ENCODE measurements at places on chromosomes 1 and 21.

DNA sequence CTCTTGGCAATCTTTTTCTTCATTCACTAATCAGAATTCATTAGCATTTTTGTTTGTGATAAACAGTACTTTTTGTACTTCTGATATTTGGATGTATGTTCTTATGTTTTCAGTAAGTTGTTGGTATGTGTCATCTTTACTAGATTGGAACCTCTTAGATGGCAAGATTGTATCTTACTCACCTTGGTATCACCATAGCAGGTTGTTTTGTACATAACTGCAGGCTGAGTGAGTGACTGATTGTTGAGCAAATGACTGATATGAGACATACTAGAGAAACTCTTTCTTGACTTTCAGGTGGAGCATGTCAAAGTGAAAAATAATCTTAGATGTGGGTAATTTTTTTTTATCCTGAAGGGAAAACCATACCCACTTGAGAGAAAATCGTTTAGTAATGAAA lies 173.7 kb downstream of the CLEC20A start:
- no peak for DNase-seq

DNA sequence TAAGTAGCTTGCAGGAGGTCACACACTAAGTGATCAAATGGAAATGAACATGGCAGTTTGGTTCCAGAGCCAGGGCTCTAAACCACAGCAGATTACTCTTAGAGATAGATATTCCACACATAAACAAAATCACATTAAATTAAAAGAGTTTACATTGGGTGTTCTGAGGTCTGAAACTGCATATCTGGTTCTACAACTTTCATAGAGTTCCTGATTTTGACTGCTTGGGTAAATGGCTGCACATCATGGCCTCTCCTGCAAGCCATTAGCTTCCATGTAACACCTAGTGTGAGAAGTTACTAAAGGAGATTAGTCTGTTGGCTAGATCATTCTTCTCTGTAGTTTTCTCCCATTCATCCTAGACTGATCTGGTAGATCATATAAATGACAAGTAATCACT lies 12.8 kb upstream of the XCL2 start:
- no peak for DNase-seq

DNA sequence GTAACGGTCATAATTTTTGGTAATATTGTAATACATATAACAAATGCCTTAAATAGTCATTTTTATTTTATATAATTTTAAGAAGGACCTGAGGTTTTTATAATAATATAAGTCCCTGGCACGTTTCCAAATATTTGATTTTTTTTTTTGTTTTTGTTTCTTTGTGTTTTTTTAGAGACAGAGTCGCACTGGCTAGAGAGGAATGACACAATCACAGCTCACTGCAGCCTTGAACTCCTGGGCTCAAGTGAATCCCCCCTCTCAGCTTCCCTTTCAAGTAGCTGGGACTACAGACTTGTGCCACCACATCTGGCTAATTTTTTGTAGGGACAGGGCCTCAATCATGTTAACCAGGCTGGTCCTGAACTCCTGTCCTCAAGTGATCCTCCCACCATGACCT lies 29.7 kb downstream of the ARHGAP29 start:
- DNase-seq = no peak

- peak; percentile 78 for DNase-seq
Observed at GRCh38 chr1:81920245-81920740, 119.6 kb downstream of the ADGRL2 start.

DNA sequence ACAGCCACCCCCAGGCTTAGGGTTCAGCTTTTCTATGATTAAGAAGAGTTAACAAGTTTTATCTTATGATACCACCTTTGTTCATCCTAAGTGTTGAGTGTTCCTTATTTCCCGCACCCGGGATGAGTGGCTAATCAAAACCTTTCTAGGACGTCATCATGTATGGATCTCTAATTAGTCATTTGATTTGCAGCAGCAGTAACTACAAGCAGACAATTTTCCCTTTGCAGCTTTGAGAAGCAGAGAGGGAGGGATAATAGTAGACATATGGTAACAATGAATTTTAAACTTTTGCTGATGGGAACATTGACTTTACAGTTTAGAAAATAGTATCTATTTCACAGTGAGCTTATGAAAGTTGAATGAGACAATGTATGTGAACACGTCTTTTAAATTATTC lies 30.8 kb upstream of the SLC35F3 start:
- DNase-seq = peak; percentile 57

DNA sequence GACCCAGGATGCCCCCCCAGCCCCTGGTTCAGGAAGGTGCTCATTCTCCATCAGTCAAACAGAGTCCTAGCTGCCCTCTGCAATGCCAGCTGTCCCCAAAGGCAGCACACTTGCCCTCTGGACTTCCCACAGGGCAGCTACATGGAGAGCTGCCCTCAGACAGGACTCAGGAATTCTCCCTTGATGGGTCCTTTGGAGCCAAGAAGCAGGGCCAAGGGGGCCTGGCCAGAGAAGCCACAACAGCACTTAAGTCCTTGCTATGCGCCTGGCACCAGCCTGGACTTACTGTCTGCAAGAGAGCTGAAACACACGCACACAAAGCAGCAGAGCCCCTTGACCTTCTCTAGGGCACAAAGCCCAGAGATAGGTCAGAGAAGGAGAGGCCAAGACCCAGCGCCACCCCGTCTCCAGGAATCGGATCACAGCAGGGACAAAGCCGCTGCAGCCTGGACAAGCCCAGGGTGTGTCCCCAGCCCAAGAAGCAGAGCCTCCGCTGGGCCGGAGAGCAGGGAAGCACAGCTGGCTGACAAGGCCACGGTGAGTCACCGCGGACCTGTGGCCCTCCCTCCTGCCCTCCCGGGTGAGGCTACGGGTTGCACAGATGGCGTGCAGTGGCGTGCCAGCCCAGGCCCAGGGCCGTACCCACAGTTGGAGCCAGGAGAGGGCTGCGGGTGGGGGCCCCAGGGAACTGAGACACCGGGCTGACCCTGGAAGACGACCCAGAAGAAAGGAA lies 1.7 kb downstream of the WNT9A start:
- peak; percentile 25 for DNase-seq

DNA sequence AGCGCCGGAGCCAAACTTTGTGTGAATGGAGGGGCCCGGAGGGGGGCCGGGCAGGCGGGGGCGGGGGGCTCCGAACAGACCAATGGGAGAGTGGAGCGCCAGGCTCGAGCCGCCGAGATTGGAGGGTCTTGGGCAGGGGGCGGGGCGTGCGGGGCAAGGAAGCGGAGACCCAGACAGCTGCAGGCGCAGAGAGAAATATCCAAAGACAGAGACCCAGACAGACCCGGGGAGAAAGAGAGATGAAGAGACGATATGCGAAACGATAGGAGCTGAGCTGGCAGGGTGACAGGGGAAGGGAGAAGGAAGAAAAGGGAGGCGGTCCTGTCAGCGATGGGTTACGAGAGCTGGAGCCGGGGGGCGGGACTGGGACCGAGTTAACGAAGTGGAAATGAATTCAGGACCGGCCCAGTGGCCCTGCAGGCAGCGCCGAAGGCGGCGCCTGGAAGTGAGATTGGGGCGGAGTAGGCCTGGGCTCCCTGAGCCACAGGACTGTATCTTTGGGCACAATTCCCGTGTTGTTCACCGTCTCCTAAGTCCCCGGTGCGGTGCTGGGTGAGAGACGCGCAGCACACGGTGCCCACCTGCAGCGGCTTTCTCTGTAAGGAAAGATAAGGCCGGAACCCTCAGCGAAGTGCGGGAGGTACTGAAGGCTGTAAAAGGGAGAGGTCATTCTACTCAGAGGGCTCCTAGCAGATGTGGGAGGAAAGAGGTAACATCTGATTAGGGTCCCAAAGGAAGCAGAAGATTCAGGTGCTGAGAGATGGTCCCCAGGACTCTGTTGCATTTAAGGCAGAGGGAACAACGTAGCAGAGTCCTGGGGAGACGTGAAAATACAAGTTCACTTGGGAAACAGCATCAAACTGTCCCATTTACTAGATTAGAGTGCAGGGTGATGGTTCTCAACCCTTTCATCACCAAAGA lies 543 bp upstream of the KCNJ10 start:
- peak; percentile 54 for DNase-seq

- DNase-seq = no peak
Observed at GRCh38 chr1:169129109-169129784, 22.8 kb downstream of the ATP1B1 start.

- DNase-seq = peak; percentile 90
Observed at GRCh38 chr1:94270801-94271203, 33.4 kb upstream of the ARHGAP29 start.

DNA sequence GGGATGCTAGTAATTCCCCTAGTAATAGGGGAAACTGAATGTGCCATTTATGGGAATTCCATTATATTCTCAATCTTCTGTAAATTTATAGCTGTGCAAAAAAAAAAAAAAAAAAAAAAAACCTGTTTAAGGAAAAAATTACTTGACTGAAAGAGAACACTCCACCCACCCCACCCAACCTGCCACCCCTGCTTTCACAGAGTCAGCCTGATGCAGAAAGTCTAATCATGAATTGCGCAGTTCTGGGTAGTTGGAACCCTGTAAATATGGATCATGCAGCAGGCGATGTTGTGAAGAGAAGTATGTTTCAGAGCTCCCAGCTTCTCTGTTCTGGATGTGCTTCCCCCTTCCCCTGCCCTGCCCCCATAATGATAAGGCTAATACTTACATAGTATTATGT lies 19.6 kb upstream of the LAMC2 start:
- DNase-seq = no peak

DNA sequence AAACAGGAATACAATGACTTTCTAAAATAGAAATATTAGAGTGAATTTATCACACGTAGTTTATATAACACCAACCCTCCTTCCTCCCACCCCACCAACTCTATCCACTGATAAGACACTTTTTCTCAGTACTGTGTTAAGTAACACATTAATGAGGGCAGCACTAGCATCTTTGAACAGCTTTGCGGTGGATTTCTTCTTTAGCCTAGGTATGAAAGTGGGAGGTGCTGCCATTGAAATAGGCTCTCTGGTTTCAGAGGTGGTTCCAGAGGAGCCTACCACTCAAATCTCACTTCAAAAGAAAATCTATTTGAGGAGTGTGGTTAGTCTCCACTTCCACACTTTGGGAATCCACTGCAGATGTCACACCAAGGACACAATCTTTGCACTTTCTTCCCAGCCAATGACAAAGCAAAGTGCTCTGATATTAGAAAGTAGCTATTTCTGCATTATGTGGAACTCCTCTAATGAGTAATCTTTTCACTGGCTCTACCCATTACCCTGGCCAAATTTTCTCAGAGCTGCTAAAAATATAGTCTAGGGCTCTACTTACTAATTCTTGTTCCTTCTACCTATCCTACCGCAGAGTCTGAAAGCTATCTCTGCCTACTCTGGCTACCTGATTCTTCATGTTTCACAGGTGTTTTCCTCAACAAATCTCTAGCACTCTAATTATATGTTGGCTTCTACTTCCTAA lies 1667.8 kb downstream of the MRPL39 start:
- no peak for DNase-seq

GRCh38 chr1:67609577-67610341 lies 75.2 kb upstream of the GADD45A start:
- no peak for DNase-seq

- no peak for DNase-seq
Observed at GRCh38 chr1:30682396-30683275, 40.7 kb downstream of the MATN1 start.

DNA sequence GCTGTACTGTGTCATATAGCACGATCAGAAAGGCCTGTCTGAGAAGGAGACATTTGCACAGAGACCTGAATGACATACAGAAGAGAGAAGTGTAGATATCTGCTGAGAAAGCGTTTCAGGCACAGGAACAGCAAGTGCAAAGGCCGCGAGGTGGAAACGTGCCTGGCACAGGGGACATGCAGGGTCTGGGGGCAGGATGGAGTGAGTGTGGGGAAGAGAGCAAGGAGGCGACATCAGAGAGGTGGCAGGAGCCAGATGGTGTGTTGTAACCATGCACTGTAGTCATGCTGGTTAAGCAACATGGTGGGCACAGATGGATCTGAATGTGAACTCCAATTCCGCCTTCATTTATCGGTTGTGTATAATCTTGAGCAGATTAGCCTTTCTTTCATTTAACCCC lies 13.0 kb downstream of the KRTCAP2 start:
- no peak for DNase-seq

DNA sequence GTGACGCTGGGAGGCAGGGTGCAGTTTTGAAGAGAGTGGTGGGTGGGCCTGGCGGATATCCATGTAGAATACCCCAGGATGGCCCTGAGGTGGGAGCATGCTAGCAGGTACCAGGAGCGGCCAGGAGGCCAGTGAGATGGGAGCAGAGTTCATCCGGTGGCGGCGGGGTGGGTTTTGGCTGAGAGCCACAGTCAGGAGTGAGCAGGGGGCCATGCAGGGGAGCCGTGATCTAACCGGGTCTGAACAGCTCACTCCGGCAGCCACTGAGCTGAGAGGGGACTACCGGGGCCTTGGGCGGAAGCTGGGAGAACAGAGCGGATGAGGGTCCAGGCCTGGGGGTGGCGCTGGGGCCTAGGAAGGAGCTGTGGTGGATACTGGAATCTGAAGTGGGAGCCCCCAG lies 47.6 kb upstream of the LRP8 start:
- DNase-seq = no peak

DNA sequence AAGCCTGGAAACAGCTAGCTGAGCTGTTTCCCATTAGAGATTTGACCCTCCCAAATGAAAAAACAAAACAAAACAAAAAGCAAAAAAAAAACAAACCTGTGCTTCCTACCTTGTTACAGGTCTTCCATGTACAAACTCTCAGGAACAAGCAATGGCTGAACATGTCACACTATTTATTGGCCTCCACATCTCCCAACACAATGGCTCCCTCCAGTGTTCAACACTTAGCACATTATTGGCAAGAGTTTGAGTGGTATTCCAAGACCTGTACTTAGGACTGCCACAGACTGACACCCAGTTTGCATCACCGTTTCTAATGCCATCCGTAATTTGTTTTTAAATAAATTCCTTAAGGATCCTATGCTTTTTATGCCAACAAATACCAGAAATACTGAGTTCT lies 195.0 kb upstream of the OLFM3 start:
- peak; percentile 24 for DNase-seq

GRCh38 chr1:59703226-59703917 lies 111.4 kb upstream of the HOOK1 start:
- peak; percentile 88 for DNase-seq

DNA sequence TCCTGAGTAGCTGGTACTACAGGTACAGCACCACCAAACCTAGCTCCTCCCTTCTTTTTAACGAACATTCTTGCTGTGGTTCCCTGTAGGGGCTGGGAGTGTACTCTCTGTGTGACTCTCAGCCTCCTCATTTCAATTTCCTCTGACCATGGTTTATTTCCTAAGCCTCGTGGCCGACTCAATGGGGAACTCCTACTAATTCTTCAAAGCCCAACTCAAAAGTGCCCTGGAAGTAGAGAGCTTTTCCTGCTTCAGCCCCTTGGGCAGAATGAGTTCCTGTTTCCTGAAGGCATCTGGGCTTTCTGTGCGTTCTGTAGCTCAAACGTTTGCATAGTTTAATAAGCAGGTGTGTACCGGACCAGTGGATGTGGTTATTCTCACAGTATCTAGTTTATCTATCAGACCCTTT lies 70.9 kb upstream of the ACOT11 start:
- no peak for DNase-seq
